ENCODE measurements at places on chromosomes 7 and 10.
A peak's percentile ranks its signal among the peaks of the same experiment; 100 is the strongest.

GRCh38 chr7:66558660-66559465 is 69.8 kb upstream of the KCTD7 start:
- DNase-seq: no peak

DNA sequence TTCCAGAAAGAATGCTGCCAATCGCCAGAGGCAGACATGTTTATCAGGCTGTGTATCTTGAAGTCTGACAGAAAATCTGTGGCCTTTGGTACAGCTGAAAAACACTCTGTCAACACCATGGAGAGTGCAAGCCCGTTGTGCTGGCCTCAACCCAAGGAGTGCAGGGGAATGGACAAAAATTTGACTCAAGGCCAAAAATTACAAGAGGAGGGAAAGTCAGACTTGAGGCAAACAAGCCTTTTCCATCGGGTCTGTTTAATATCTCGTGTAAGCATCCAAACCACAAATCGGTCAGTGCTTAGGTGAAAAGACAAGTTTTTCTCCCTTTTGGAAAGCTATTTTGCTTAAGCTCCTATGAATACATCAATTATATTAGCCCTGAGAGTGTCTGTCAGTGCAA is 305.3 kb upstream of the NFE2L3 start:
- no peak for DNase-seq

- no peak for DNase-seq
These were observed 133.8 kb downstream of the NEURL1 start for GRCh38 chr10:103627111-103627892.

GRCh38 chr7:83546586-83546985 is 102.4 kb downstream of the SEMA3E start:
- no peak for DNase-seq

GRCh38 chr7:11175371-11175770 is 201.7 kb downstream of the PHF14 start:
- DNase-seq: no peak

DNA sequence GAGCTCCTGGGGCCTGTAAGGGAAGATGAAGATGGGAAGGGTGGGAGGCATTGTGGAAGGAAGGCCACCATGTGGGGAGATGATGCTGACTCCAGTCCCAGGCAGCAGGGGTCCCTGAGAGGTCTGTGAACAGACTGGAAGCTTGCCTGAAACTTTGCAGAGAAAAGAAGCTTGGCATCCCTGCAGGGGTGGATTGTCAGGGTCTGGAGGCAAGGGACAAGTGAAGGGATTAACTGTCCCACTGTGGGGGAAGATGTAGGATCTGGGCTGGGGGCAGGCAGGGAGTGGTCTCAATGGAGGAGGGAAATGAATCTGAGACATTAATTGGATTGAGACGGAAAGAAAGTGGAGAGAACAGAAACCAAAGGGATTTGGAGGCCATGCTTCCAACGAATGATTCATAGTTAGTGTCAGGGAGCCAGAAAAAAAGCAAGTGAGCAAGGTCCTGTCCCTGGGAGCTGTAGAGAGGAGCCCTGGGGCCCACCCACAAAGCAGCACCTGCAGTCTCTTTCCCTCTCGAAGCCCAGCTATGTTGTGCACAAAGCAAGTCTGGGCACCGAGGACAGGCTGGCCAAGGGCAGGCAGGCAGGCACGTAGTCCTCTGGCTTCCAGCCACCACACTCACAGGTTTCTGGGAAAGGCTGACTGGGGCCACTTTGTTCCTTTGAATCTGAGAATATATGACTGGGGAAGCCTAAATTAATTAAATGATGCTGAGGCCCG is 4.7 kb upstream of the SLC18A3 start:
- DNase-seq: no peak

- DNase-seq: no peak
These were observed 129.3 kb downstream of the PAXIP1 start for GRCh38 chr7:154873500-154874121.

- DNase-seq: no peak
These were observed 232.7 kb downstream of the ADAM12 start for GRCh38 chr10:126155528-126155927.

GRCh38 chr7:134602881-134603451 is 43.7 kb upstream of the BPGM start:
- no peak for DNase-seq

- no peak for DNase-seq
These were observed 118.2 kb downstream of the CUX1 start for GRCh38 chr7:101935521-101936141.

DNA sequence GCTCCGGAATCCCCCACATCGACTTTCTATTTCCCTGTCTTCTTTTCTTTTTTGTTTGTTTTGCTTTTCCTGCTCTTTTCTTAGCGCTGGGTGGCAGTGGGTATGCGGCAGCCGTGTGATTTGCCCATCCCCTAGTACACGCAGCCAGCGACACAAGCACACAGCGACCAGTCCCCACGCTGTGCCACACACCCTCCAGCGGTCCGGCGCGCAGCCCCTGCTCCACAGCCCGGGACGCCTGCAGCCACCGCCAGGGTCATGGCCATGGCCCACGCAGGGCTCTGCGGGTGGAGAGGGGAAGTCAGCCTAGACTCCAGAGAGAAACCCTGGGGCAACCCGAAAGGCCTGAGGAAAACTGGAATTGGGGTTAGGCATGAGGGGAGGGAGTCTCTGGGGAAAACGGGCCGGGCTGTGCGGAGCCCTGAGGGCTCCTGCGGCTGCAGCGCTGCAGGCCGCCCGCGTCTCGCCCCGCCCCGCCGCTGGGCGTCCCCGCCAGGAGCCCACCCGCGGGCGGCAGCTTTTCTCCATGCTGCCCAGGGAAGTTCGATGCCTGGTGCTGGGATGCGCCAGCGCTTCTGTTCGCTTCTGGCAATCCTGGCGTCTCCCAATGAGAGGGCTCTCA is 2.5 kb downstream of the CHRM2 start:
- no peak for DNase-seq

DNA sequence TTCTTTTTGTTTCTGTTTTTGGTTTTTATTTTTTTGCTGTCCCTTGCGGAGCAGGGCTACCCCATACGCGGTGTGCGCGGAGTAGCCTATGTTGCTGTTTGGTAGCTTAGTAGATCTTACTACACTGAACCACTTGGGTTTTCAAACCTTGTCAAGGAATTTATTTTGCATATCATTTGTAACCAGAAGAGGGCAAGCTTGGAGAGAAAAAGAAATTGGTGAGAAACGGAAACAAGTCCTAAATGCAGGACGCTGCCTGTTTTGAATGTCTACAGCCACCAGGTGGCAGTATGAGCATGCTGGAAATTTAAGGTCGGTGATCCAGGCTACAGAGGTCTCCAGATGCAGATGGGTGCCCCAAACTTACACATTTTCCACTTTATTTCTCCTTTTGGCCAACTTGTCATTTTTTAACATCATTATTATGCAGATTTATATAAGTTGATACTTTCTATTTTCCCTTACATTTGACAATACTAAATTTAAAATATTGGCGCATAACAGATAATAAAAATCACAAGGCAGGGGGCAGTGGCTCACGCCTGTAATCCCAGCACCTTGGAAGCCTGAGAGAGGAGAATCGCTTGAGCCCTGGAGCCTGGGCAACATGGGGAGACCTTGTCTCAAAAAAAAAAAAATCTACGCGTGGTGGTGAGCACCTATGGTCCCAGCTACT is 15.3 kb upstream of the TRA2A start:
- peak; percentile 75 for DNase-seq

DNA sequence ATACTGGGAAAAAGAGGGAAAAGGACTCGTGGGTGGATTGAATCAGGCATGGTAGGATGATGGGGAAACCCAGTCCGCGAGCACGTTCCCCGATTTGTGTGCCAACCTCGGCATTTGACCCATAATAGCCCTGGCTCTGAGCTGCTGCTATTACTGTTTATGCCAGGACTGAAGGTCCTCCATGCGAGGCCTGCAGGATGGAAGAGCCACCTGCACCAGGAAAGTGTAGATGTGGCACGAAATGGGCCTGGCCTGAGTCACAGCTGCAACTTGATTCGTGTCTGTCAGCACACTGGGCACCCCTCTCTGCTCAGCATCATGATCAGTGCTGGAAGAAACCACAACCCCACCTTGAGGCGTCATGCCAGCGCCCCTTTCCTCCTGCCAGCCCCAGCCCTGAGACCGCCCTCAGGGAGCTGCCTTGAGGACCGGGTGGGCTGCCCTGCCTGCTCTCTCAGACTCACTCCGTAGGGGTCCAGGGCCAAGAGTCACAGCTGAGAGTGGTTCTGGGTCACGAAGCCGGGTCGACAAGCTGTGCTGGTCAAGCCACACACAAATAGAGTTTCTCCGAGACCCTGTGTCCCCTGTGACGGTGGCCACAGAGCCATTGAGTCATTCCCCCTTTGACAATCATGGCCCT is 74.4 kb downstream of the CHST15 start:
- no peak for DNase-seq

DNA sequence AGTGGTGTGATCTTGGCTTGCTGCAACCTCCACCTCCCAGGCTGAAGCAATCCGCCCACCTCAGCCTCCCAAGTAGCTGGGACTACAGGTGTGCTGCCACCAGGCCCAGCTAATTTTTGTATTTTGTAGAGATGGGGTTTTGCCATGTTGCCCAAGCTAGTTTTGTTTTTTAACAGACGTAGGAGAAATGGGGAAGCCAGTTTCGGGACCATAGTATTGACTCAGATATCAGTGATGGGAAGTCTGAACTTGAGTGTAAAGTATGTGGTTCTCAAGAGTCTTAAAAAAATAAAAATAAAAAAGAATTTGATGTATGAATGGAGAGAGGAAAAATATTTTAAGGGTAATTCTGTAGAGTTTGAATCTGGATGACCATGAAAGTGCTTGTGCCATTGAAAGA is 34.2 kb downstream of the SP4 start:
- no peak for DNase-seq

DNA sequence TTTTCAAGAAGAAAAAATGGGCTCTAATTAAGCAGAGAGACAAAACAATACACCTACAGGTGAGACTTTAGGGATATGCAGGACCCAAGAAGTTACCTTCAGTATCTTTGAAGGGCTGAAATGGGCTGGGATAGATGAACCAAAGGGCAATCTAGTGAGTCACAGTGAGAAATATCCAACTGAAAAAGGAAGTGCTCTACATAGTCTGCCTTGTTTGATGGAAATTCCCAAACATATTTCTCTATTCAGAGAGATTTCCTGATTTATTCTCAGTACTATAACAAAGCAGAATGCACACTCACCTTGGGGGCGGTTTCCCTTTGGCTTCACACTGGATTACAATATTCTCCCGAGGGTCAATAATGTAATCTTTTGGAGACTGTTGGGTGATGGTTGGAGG is 104.1 kb upstream of the LAMB4 start:
- no peak for DNase-seq

DNA sequence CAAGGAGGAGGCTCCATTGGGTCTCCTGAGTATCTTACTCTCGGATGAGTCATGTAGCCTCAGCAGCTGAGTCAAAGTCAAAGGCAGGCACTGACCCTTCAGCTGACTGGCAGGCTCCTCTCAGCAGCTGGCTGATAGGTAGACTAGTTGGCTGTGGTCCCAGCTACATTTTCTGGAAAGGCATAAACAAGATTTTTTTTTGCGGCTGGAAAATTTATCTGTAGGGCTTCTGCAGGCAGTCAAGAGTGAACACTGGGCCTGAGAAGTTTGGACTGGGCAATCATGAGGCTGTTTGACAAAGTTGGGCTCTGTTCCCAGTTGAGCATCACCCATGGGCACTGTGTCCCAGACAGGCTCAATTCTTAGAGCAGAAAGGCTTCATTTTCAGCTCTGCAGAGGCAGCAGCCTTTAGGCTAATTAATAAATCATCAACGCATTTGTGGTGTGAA is 796.2 kb downstream of the CCSER2 start:
- DNase-seq: no peak

DNA sequence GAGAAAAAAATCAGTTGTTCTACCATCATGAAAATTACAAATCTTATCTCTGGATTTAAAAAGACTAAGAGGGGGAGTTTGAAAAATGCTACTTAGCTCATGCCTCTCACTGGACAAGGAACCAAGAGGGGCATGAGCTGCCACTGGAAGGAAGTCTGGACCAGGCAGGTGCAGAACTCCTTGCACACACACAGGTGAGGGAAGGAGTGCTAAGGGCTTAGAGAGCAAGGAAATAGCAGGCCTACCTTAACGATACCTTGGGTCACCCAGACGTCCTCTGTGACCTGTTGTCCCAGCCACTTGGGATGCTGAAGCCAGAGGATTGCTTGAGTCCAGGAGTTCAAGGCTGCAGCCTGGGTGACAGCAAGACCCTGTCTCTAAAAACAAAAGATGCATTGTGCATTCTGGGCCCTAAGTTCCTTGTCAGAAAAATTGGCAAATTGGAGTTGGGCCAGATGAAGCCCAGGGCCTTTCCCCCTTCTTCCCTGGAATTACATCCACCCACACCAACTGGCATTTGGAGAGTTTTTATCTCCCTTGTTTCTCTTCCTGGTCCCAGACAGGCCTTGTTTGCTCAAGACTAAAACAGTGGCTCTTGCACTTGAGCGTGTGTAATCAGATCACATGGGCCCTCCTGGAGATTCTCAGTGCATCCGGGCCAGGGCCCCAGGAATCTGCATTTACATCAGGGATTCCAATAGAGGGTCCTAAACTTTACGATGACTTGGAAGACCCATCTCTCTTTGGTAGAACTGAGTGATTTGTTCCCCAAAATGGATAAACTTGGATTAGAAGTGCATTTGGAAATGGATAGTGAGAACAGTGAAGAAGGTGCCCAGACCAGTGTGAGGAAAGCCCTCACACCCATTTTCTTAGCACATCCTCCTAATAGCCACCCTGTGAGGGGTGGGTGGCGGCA is 3.0 kb downstream of the DDIT4 start:
- no peak for DNase-seq

DNA sequence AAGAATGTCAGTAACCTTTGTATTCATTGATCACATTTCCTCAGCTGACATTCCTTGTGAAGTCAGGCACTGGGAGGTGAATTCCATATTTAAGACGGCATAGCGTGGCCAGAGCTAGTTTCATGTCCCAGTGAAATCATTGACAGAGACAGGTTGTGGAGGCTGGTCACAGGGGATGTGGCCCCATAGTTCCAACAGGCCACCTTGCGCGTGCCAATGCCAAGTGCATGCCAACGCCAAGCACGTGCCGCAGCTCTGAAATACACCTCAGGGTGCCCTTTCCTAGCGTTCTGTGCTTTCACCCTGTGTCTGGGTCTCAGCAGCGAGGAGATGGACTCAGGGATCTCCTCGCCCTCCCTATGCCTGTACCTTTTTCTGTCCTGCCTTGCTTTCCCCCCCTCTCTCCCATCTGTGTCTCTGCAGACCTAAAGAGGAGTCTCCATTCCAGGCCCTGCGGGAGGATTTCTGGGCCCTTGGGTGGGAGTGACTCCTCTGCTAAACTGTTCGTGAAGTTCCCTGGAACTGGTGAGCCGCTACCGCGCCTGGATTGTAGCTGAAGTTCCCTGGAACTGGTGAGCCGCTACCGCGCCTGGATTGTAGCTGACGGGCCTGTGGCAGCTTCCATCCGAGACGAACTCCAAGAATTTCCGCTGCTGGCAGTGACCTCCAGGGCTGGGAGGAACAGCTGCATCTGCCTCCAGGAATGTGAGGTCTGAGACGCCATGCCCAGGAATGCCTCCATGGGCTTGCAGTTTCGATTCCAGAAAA is 19.7 kb downstream of the AQP1 start:
- DNase-seq: no peak

DNA sequence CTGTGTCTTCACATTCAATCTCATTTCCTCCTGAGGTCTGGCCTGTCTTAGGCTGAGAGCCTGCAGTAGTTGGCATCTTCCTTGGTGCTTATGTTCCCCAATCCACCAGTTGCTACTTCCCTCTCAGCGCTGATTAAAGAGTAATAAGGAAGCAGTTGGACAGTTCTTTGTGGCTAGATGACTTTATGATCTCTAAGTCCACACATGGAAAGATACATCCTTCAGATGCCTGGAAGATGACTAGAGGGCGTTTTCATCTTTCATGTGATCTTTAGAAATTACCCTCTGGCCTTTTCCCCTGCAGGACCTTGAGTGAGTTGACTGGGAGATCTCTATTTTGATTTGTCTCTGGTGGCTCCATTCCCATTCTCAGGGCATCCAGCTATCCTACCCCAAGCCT is 204.5 kb downstream of the GRM3 start:
- DNase-seq: no peak

All from AG09309 (cell line).